ENCODE measurements at places on chromosomes 5 and 9. TPM values are rescaled to one million over a fixed set of nuclear protein-coding genes. Genes with fewer than 3 reads are reported as not detected.

GRCh38 chr5:24642022-24642421 is 2.8 kb downstream of the CDH10 start:
- no peaks in the 10 kb centered on the region for H3K27me3 ChIP-seq
- H3K4me3 ChIP-seq, result no peak overlapping the region
- H3K27ac ChIP-seq, result no peak overlapping the region
- DNase-seq, result no peak
- H3K4me1 ChIP-seq, result no peaks in the 10 kb centered on the region

DNA sequence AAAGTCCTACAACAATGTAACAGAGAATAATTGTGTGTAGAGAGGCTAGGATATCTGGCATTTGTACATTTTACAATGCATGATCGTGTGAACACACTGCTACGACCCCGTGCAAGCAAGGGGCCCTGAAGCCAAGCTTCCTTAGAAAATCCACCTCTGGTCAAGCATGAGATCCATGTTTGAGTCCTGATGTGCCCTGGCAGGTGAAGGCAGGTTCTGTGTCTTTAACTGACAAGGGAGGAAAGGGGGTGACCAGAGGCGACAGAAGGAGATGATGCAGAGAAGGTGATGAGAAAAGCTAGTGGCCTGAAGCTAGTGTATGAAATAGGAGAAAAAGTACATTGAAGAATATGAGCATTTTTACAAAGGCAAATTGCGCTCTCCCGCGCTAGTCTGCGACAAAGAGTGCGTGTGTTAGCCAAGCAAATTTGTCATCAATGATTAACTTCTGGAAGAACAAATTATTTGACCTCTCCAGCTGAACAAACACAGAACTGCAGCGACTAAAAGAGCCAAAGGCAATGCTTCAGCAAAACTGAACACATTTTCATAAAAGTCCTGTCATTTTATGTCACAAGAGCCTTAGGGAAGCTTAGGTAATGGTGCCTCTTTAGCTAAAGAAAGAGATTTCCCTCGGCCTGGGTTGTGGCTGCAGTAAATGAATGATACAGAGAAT is 101.7 kb upstream of the DAPK1 start:
- H3K27me3 ChIP-seq, result no peaks in the 10 kb centered on the region
- DNase-seq, result no peak
- no peak overlapping the region for H3K27ac ChIP-seq
- H3K4me1 ChIP-seq, result no peaks in the 10 kb centered on the region
- H3K4me3 ChIP-seq, result no peak overlapping the region

GRCh38 chr5:120435129-120435528 is 29.0 kb upstream of the PRR16 start:
- no peaks in the 10 kb centered on the region for H3K4me1 ChIP-seq
- no peak overlapping the region for H3K4me3 ChIP-seq
- DNase-seq, result no peak
- no peaks in the 10 kb centered on the region for H3K27me3 ChIP-seq

GRCh38 chr9:129958796-129959195 is 84.2 kb downstream of the FNBP1 start:
- H3K27ac ChIP-seq, result no peak overlapping the region
- peaks cover 50% of the 10 kb centered on the region for H3K36me3 ChIP-seq
- H3K4me3 ChIP-seq, result no peak overlapping the region
- H3K27me3 ChIP-seq, result no peaks in the 10 kb centered on the region

DNA sequence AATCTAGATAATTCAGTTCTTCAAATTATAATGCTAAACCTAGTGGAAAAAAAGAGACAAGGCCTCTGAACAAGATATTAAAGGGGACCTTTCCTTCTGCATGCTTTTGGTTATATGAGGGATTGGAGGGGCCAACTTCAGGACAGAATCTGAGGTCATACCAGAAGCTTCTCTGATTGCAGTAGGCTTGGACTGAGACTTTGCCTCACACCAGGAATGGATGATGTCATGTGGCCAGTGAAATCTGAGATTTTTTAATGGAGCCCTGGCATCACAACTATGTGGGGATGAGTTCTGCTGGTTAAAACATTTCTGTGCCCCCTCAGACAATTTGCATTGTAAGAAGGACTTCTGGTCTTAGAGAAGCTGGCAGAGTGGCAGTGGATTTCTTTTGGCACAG is 88.6 kb downstream of the ANGPTL2 start:
- H3K27me3 ChIP-seq, result no peaks in the 10 kb centered on the region

DNA sequence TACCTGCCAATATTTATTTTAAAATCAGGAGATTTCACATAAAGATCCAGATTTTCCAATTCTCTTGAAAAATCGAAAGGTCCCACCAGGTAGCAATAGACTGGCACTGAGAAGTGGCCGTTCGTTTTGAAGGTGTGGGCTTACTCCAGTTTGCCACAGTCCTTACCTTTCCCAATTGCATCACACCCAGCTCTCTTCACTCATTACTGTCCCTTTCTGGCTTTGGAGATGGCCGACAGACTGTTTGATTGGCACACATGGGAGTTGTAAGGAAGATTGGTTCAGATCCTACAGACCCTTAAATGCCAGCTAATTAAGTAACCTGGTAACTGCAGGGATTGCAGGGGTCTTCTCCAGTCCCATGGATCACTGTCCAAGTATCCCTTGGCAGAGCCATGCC is 68.7 kb upstream of the LARP1 start:
- no peak for DNase-seq
- no peaks in the 10 kb centered on the region for H3K36me3 ChIP-seq
- no peak overlapping the region for H3K4me3 ChIP-seq
- peaks cover 17% of the 10 kb centered on the region for H3K4me1 ChIP-seq
- no peak overlapping the region for H3K27ac ChIP-seq
- peaks cover 2% of the 10 kb centered on the region for H3K27me3 ChIP-seq

- no peak for DNase-seq
- no peaks in the 10 kb centered on the region for H3K27me3 ChIP-seq
- no peak overlapping the region for H3K4me3 ChIP-seq
These were observed 366.9 kb upstream of the ZNF608 start for GRCh38 chr5:125113328-125113727.

GRCh38 chr5:37667430-37667829 is 172.4 kb downstream of the GDNF start:
- no peak for DNase-seq
- H3K4me3 ChIP-seq, result no peak overlapping the region
- H3K36me3 ChIP-seq, result no peaks in the 10 kb centered on the region

Gene TERT
- total RNA-seq, result 0.84 TPM

Gene ICE1
- 39.1 TPM for total RNA-seq

Gene BRD9
- total RNA-seq, result 109 TPM

Gene HSDL2
- total RNA-seq, result 4.9 TPM

Gene TLR4
- total RNA-seq, result 0.34 TPM

Gene C5orf52
- total RNA-seq, result not detected
